Cardiac septum (tissue), 1 donor: ENCODE measurements at places on chromosomes 3 and 15. TPM values are rescaled to one million over a fixed set of nuclear protein-coding genes. Genes with fewer than 3 reads are reported as not detected.

The CKMT1A gene
- 0.32 TPM for total RNA-seq

The FOXL2 gene
- total RNA-seq, result 0.11 TPM

The HYKK gene
- 5.1 TPM for total RNA-seq

The ATG7 gene
- total RNA-seq, result 15.5 TPM

The CLDN16 gene
- not detected for total RNA-seq

The HDC gene
- 1.00 TPM for total RNA-seq

GRCh38 chr3:32220006-32220405 lies 18.5 kb upstream of the CMTM8 start:
- DNase-seq, result no peak

- no peak for DNase-seq
These were observed 28.8 kb downstream of the TMED3 start for GRCh38 chr15:79339588-79340314.

DNA sequence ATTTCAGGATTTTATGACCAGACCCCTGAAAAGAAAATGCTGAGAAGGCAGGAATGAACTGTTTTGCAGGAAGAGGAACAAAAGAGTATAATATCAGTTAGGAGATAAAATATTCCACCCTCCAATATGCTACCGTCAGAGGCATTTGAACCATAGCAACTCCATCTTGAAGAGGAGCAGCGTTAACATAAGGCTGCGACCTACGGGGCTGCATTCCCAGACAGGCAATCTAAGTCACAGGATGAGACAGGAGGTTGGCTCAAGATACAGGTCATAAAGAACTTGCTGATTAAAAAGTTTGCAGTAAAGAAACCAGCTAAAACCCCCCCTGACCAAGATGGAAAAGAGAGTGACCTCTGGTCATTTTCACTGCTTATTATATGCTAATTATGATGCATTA lies 22.9 kb downstream of the CCDC39 start:
- no peak for DNase-seq

DNA sequence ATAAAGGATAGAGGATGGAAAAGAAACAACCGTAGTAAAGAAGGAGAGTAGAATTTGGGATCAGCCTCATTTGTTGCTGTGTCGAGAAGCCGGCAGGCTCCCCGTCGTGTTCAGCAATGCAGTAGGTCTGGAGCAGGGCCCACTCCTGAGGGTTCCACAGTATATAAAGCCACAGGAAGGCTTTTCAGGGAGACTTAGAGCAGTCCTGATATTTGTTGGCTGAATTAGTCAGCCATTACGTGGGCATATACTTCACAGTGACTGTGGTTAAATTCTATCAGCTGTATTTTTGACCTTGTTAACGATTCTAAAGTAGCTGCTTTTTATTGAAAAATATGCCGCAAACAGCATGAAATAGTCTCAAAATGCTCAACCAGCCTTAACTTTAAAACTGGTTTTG lies 149.5 kb downstream of the ITPR1 start:
- DNase-seq, result no peak

- no peak for DNase-seq
These were observed 211.9 kb downstream of the SV2B start for GRCh38 chr15:91311986-91312385.

DNA sequence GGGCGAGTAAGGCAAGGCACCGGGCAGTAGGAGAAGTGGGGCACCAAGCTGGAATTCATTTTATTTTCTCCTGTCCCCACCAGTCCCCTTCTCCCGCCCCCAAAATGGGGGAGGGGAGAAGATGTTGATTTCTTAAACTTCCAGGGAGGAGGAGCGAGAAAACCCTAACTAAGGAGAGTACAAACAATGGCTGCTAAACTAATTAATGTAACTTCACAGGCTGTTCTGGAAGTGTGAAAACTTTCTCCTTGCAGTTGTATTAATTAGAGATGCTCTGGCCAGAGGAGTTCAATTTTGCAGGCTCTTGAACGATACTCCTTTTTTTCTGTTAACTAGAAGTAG lies 11.5 kb downstream of the ZIC4 start:
- DNase-seq, result no peak
